ENCODE measurements at places on chromosomes 1 and 21. TPM values are rescaled to one million over a fixed set of nuclear protein-coding genes. Genes with fewer than 3 reads are reported as not detected.

- DNase-seq = no peak
Measured at GRCh38 chr1:17194615-17195528, 10.1 kb upstream of the PADI1 start.

DNA sequence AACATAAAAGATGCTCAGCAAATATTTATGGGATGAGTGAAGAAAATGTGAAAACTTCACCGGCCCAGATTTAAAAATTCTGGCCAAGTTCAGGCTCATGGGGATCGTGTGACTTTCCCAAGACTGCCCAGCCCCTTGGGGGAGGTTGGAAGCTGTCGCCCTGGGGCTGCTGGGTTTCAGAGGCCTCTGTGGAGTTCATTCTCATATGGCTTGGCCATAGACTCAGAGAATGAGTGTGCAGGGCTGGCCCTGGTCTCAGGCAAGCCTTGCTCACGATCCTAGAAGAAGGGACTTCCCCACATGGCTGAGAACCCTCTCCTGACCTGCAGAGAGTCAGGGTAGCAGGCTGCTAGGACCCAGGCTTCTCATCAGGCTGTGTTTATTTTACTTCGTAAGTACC lies 24.6 kb downstream of the PADI2 start:
- no peak for DNase-seq

GRCh38 chr1:216847397-216848036 lies 124.3 kb upstream of the ESRRG start:
- DNase-seq = no peak

DNA sequence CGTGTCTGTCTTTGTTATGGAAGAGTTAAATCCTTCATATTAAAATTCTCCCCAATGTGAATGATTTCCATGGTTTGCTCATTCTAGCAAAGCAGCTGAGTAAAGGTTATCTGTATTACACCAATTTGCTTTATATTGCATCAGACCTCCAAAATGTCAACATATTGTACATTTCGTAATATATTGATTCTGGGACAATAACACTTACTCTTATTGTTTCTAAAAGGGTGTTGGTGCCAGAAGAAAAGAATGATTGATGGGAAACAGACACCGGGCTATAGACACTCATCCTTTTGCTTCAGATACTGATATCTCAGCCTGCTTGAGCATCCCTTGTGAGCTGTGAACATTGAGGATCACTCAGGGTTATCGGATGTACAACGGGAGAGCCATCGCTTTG lies 7.0 kb downstream of the NTNG1 start:
- DNase-seq = no peak

GRCh38 chr1:113628997-113629396 lies 130.3 kb downstream of the PHTF1 start:
- DNase-seq = no peak

- no peak for DNase-seq
Measured at GRCh38 chr1:241950390-241950789, 7.2 kb upstream of the BECN2 start.

- no peak for DNase-seq
Measured at GRCh38 chr1:54807756-54808155, 6.6 kb upstream of the TTC22 start.

DNA sequence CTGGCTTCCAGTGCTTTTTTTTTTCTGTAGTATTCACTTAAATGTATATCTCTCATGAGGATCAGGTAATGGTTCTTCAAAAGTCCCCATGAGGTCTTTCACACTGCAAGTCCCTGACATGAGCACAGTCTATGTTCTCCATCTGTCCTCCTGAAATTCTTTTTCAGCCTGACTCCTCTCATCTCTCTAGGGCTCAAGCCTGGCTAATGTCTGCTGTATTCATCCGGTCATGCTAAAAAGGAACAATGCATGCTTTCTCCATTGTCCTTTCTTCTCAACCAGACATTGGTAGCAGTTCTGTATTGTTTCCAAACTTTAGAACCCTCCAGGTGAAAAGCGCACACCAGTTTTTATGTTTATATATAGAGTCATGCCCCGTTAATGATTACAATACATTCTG lies 368.3 kb upstream of the OLFM3 start:
- DNase-seq = no peak

DNA sequence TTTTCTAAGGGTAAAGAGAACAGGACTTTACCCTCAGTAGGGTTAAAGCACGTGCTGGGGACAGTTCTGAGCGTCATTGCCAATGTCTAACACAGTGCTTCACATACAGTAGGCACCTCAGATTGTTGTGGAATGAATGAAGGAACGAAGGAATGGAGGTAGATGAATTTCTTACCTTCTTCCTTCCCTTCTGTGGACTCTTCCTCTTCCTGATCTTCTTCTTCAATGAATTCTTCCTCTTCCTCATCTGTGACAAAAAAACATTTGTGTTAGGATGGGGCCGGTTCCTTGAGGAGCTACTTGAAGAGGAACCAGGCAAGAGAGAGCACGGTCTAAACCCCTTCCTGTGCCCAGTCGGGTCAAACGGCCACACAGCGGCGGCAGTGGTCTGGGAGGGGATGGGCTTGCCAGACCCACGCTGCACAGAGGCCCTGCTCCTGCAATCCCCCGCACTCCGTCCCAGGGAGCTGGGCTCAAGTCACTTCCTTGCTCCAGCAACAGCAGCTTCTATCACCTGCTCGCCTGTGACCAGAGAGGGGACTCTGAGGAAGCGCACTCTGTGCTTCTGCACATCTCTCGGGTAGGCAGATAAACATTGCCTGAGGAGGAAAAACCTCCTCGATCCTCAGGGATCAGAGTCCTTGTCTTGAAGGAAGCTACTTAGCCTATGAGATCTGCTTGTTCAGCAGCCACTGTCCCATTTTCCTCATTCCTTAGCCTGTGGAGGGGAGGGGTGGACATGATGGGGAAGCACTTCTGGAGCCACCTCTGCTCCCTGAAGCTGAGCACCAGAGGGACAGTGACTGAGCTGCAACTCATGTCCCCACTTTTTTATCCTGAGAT lies 8.0 kb upstream of the SLC30A2 start:
- DNase-seq = no peak

- no peak for DNase-seq
Measured at GRCh38 chr1:229869240-229869639, 197.8 kb upstream of the GALNT2 start.

- DNase-seq = peak; percentile 33
Measured at GRCh38 chr1:39540504-39541031, 36.0 kb downstream of the PABPC4 start.

DNA sequence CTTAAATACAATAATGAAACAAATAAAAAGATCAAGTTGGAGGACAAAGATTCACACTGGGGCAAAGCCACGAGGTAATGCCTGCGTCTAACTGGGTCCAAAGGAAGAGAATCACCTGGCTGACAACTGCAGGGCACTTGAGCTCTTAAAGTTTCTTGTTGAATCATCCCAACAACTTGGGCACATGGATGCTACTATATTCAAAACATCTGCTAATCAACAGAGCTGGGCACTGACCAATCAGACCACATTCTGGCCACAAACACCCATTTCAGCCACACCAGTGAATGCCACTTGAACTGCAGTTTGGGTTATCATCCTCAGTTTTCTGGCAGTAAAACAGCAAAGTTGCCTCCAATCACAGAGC lies 51.0 kb downstream of the ABCA4 start:
- no peak for DNase-seq

- no peak for DNase-seq
Measured at GRCh38 chr1:89460325-89460724, 64.3 kb upstream of the LRRC8B start.

DNA sequence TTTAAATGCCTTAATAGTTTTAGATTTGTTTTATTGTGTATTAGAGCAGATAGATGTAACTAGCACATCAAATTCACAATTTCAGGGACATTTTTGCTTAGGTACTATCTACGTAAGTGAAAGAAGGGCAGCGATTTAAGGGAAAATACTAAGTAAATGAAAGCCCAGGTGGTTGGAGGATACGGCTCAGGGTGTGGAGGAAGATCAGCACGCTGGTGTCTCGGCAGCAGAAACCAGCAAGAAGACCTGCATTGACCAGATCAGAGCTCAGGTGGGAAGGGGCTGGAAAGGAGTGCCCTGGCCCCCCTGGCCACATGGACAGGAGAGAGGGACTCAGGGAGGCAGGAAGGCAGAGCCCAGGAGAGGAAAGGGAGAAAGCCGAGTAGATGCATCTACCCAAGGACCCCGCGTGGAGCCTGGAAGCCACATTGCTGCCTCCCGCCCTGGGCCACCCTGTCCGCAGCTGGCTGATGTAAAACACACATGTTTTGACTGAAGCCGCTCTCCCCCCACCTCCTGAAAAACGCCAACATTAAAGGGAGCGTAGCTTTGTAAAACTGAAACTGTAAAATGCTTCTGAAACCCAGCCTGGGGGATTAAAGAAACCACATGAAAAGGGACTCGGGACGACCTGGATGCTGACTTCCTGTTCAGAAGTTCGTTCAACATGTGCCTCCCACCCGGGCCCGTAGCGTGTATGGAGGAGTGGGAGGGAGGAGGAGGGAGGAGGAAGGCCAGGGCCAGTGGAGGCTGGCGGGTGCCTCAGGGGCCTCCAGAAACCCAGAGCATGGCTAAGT lies 72.6 kb upstream of the TARDBP start:
- peak; percentile 60 for DNase-seq

DNA sequence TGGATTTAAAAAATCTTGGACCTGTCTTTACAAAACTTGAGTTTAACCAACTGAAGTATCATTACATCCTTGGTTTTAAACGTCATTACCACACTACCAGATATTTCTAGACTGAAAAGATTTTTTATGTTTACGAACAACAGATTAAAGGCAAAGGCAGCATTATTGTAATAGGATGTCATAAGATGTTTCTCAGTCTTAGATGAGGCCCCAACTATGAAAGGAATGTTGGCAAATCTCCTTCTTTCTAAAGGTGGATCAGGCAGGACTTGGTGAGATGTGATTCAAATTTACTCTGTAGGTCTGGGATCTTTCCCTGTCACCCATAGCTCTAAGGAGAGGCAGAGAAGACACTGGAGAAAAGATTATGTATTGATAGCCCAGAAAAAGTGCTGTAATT lies 417.9 kb downstream of the PTBP2 start:
- no peak for DNase-seq

- DNase-seq = no peak
Measured at GRCh38 chr1:59137276-59137615, 159.6 kb upstream of the FGGY start.

GRCh38 chr1:53572065-53572814 lies 113.0 kb downstream of the DMRTB1 start:
- DNase-seq = no peak

- peak; percentile 92 for DNase-seq
Measured at GRCh38 chr1:1778663-1779319, 521 bp upstream of the NADK start.

DNA sequence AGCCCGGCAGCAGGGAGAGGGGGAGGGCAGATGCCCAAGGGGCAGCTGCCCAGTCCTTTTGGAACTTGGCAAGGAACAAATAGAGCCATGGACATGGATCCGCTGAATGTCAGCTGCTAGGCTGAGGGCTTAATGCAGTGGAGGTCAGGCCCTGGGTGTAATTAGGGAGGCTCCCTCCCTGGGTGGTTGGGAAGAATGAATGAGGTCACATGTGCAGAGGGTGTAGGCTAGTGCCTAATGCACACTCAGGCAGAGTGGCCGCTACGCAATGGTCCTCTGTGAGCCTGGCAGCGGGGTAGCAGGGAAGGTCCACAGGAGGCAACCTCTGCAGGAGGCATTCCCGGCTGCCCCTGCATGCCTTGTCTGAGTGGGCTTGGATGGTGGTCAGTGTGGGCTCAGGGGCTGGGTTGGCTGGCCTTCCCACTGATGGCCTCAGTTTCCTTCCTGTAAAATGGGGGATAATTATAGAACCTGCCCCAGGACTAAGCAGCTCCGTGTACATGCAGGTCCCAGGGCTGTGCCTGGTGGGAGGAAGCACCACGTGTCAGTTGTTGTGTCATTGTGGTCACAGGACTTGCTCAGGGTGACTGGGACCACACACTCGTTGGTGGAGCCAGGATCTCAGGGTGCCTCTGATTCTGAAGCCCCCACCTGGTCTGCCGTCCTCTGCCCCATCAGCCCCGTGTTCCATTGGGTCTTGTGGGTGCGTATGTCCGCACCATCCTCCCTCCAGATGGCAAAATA lies 81.6 kb upstream of the ACTL8 start:
- DNase-seq = no peak

DNA sequence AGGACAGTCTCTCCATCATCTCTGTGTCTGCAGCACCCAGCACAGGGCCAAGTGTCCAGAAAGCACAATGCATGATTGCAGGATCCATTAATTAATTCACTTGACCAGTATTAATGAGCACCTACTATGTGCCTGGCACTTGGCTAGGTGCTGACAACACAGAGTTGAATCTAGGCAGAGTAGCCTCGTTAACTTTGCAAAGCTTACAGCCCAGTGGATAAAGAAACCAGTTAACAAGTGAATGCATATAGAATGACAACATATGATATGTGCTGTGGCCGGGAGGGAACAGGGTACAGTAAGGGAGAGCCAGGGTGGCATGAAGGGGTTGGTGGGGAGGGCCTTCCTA lies 10.9 kb downstream of the SLC1A7 start:
- no peak for DNase-seq

- DNase-seq = peak; percentile 9
Measured at GRCh38 chr1:109243860-109244552, 5.3 kb upstream of the CELSR2 start.

DNA sequence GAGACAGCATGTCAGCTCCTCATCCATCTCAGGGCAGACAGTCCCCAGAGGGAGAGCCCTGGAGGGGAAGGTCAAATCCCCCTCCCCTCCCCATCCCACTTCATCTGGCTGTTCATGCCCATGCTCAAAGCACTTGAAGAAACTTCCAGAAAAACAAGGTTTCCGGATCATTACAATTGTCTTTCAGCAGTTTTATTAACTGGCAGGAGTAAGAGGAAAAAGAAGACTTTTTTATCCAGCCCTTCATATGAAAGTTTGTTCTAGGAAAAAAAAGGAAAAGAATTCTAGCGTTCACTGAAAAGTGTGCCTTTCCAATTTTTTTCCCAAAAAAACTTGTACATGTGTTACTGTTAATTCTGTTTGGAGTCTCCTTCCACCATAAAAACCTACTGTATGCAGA lies 145.7 kb upstream of the TIAM1 start:
- DNase-seq = no peak

The SLC1A7 gene
- 0.29 TPM for total RNA-seq

The GNB1 gene
- total RNA-seq = 124 TPM

The AIM2 gene
- not detected for total RNA-seq

The KRTCAP2 gene
- 238 TPM for total RNA-seq

The TMEM51 gene
- total RNA-seq = 13.8 TPM

The TFF3 gene
- 102 TPM for total RNA-seq

Data from stomach (tissue), 19 donors.